Choroid plexus epithelial cell (primary cell): ENCODE measurements at places on chromosomes 7 and 10.

DNA sequence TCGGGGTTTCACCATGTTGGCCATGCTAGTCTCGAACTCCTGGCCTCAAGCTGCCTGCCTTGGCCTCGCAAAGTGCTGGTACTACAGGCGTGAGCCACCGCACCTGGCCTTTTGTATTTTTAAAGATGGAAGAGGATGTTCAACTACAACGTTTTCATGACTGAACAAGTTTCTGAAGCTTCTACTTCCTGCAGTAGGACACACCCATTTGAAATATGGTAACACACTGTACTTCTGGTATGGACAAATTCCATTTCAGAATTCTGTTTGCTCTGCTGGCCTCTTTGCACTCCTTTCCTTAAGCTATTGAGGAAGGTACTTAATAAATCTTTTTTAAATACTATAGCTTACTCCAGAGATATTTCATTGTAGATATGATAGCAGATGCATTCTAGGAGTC lies 10.9 kb upstream of the CDK1 start:
- no peak for DNase-seq

- DNase-seq = no peak
These were observed 342.1 kb downstream of the SEMA3D start for GRCh38 chr7:84844771-84845170.

DNA sequence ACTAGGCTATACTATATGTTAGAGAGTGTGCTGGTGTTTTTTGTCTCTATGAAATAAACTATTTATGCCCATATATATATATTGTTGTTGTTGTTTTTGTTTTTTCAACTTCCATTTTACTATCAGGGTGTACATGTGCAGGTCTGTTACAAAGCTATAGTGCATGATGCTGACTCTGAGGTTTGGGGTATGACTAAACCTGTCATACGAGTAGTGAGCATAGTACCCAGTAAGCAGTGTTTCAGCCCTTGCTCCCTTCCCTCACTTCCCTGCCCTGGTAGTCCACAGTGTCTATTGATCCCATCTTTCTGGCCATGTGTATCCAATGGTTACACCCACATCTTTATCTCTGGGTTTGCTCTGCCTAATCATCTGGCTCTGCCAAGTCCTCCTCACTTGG lies 101.8 kb downstream of the FAS start:
- DNase-seq = no peak

DNA sequence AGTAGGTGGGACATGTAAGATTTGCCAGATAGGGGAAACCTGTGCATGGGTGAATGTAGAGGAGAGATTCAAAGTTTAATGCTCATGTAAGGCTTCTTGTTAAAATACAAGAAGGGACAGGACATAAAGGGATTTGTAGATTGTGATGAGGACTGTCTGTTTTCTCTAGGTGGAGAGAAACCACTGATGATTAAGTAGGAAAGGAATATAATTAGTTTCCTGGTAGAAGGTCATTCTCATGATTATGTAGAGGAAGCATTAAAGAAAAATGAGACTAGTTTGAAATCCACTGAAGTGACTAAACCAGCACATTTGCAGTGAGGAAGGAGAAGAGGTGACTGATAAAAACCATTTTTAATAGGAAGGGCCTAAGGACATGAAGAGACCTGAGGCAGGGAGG lies 19.6 kb upstream of the MACC1 start:
- no peak for DNase-seq

GRCh38 chr7:42070068-42070467 lies 166.9 kb downstream of the GLI3 start:
- peak; percentile 77 for DNase-seq

DNA sequence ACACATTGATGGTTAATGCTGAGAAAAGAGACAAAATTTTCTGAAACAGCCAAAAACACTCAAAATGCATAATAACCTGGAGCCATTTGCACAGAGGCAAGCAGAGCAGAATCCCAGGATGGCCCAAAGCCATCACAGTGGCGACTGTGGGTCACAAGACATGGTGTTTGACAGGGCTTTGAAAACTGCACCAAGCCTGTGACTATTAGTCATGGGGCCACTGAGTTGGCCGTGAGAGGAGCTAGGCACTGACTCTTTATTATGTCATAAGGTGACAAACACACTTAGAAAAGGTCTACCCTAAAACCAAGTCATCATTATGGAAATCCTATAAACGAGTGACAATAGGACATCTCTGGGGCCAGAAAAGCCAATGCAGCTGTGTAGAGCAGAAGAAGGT lies 23.9 kb downstream of the DRGX start:
- DNase-seq = no peak

GRCh38 chr10:119522747-119523426 lies 19.6 kb downstream of the RGS10 start:
- DNase-seq = no peak

- DNase-seq = no peak
These were observed 826 bp downstream of the GIMAP7 start for GRCh38 chr7:150515248-150516147.

- peak; percentile 18 for DNase-seq
These were observed 389.2 kb upstream of the KLF6 start for GRCh38 chr10:4174197-4174596.

DNA sequence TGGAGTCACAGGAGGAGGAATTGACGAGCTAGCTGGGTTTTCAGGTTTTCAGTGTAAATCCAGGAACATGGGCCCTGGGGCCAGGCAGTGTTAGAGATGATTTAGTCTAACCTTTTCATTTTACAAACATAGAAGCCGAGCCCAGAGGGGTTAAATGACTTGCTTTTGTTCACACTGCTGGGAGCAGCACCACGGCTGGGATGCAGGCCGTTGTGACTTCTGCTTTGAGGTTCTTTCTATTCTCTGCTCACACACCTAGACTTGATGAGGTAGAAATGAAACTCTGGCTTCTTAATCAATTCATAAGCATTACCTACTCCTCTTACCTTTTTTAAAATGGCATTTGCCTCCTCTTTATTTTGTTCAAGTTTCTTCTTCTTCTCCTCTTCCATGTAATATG lies 36.4 kb downstream of the CREB5 start:
- DNase-seq = no peak
